ENCODE measurements at places on chromosomes 16 and 17.

GRCh38 chr16:84887207-84887606 lies 67.4 kb downstream of the CRISPLD2 start:
- DNase-seq, result no peak

DNA sequence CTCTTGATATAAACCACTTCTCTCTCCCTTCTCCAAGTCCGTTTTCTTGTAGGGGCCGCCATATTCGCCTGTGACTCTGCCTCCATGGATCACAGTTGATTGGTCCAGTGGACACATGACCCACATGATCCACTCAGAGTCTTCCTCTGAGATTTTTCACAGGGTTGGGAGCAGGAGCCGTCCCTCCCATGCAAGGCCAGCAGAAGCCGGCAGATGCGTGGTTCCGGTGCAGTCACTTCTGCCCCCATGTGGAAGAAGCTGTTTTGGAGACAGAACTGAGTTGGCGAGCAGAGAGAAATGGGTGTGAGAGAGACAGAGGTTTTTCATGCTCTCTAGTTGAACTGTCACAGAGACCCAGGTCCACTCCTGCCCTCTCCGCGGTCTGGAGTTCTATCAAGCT lies 83.3 kb downstream of the C16orf95 start:
- DNase-seq, result peak; percentile 64

DNA sequence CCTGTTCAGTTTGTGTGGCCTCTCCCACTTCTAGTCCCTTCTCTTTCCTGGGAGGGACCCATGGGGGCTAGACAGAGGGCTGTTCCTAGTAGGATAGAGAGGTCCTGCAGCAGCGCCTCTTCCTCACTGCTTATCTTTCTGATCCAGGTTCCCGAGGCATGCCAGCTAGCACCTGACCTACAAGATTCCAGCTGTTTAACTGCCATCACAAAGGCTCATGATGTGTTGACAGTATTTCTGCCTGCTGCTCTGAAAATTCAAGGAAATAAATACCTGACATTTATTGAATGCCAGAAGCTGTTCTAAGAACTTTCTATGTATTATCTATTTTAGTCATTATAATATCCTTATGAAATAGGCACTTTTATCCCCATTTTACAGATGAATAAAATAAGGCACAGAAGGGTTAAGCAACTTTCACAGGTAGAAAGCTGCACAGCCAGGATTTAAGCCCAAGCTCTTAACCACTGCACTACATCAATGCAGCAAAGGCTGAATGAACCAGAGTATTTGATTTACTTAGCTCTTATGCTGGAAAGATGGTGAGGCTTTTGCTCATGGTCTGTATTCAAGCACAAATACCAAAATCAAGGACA lies 38.8 kb downstream of the HEATR6 start:
- DNase-seq, result no peak

DNA sequence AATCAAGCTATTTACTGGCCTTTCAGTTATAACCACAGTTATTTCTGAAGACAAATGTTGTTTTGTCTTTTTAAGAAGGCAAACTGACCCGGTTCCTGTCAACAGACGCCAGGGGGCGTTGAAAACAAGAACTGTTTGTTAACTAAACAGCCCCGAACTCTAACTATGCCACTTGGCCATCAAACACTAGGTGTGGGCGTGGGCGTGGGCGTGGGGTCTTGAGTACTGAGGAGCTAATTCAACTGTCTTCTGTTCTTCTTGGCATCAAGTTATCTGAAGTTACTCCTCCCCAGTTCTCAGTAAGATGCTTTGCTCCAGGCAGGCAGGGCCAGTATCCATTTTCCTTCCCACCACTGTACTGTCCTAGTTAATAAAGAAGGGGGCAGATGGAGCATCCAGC lies 63.3 kb upstream of the MTMR4 start:
- DNase-seq, result peak; percentile 29

DNA sequence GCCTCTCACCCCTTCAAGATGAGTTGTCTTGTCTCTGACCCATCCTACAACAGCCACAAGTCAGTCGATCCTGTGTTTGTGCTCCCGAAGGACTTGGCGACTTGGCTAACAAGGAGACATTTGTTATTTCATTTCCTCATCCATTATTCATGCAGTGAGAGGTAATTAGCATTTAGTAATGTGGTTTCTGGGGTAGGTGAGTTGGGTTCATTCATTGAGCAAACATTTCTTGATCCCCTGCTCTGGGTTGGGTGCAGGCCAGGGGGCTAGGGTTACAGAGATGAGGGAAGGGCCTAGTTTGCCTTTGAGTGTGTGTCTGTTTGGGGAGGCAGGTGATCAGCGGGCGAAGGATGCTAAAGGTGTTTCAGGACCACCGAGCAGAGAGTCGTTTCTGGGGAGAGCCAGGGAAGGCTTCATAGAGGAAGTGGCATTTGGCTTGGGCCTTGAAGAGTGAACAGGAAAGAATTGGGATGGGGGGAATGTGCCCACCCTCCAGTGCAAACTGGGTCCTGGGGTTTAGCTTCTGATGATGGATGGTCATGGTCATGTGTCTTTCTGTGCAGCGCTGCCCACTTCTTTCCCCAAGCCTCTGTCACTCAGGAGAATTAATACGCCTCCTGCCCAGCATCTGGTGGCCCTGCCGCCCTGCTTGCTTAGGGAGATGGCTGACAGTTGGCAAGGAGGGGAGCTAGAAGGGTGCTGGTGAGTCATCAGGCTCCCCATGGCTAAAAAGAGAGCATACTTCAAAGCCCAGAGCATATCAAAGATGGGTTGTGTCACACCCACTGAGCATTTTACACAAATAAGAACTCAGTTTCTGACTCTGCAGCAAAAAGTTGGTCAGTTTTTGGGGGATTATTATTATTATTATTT lies 38.5 kb downstream of the MSI2 start:
- peak; percentile 35 for DNase-seq

DNA sequence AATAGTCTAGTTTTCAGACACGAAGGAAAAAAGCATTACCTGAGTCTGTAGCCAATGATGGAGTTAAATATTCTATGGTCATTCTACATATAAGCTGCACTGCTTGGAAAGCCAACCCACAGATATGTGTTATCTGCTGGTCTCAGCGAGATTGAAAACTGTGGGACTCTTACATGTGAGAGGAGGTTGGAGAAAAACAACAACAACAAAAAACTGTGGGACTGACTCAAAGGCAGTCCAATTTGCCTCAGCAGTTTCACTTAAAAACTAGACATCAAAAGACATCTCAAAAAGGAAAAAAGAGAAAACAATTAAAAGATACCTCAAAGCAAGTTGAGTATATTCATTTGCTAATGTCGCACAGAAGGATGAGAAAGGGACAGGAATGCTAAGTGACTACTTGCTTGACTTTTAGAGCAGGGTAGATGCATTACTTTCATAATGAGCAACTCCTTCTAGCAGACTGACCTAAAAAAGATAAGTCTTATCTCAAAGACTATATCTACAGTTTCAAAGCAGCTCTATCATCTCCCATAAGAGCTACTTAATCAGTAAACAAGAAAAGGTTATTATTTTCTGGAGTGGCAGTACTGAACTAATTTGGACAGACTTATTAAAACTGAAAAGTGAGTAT lies 35.5 kb upstream of the ITGA2B start:
- DNase-seq, result no peak

- DNase-seq, result no peak
Measured at GRCh38 chr16:4247460-4247784, 5.5 kb upstream of the SRL start.

- DNase-seq, result no peak
Measured at GRCh38 chr17:78588258-78589030, 11.2 kb upstream of the DNAH17 start.

DNA sequence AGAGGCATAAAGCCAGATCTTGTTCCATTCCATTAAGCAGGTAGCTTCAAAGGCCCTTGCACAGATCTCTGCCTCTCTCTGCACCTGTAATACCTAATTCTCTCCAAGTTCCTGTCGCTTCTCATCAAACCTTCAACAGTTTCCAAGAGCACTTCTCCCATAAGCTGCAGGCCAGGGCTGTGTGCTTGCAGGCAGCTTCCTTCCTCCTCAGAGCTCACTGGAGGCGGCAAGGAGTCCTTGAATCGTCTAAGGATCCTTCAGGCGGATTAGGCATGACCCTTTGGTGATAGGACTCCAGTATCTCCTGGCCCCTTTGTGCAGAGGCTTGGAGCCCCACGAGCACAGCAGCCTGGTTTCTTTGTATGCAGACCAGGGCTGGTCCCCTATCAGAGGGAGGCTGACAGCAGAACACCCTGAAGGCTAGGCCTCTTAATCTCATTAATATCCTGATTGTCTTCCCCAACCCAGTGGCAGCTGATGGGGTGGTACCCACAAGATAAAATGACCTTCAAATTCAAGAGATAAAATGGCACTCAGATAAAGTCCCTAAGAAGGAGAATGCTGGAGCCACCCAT lies 19.8 kb downstream of the HNF1B start:
- no peak for DNase-seq

DNA sequence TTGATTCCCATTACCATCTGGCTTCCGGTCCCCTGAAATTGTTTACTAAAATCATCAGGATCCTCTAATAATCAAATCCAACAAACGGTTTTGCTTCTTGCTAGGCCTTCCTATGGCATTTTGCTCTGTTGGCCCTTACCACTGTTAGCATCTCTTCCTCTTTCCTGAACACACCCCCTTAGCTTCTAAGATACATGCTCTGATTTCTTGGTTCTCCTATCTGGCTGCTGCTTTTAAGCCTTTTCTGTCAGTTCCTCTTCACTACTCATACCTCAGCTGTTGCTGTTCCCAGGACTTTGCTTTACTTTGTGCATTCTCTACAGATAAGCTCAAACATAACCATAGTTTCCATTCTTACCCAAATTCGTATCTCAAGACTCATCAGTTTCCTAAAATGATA lies 11.4 kb downstream of the CAPNS2 start:
- no peak for DNase-seq

Data from fibroblast of skin of back (primary cell).